Cortex of kidney (tissue), 1 donor: ENCODE measurements at places on chromosomes 1 and 21.

GRCh38 chr1:6384962-6385361 lies 8.6 kb downstream of the ACOT7 start:
- no peak for DNase-seq

GRCh38 chr1:31799895-31800673 lies 15.7 kb downstream of the SPOCD1 start:
- no peak for DNase-seq

DNA sequence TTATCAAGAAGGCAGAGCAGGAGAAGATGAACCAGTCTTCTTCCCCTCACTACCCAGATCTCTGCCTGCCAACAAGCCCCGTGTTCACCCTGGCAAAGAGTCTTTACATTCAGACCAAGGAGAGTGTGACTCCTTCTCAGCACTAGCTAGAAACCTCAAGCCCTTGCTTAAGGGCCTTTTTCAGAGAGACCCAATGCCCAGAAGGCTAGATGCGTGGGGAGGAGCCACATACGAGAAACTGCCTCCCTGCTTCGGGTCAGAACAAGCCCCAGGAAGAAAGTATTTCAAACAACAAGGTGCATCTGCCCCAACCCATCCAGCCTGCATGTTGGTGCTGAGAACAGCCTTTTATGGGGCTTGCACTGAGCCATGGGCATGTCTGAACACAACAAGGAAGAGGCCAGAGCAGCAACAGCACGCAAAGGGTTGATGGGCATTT lies 152.7 kb upstream of the CAMK1G start:
- no peak for DNase-seq

- DNase-seq: no peak
These were observed 45.7 kb upstream of the FOXD3 start for GRCh38 chr1:63276624-63277023.

- no peak for DNase-seq
These were observed 3.3 kb downstream of the CSRP1 start for GRCh38 chr1:201503397-201504176.

- no peak for DNase-seq
These were observed 62.9 kb downstream of the TBX19 start for GRCh38 chr1:168343566-168343965.

DNA sequence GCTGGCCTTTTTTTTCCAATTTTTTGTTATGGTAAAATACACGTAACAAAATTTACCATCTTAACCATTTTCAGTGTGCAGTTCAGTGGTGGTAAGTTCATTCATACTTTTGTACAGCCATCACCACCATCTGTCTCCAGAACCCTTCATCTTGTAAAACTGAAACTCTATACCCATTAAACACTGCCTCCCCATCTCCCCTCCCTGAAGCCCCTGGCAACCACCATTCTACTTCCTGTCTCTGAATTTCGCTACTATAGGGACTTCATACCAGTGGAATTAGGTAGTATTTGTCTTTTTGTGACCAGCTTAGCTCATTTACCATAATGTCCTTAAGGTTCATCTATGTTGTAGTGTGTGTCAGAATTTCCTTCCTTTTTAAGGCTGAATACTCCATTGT lies 8.7 kb downstream of the PKNOX1 start:
- DNase-seq: no peak

DNA sequence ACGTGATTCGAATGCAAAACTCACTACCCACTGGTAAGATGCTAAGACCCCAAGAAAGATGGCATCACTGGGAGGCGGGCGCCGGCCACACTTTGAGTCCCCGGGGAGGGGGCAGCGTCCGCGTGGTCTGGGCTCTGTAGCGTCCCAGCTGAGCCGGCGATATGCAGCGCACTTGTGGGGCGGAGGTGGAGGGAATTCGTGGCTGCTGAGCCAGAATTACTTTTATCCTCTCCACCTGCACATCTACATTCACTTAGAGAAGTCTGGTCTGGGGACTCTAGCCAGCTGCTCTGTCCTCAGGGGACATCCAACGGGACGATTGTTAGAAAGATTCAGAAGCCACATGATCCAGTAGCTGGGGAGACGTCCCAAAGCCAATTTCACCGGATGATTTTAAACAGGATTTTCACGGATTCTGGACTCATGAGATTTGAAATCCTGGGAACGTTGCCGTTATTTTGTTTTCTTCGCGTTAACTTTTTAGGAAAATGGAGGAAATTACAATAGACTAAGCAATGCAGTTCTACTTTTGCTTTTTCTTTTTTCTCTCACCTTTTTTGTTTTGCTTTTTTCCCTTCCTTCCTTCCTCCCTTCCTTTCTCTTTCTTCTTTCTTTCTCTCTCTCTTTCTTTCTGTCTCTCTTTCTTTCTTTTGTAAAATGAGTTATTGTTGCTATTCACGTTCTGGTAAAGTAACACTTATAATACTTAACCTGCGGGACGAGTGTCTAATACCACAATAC lies 1.3 kb downstream of the JAM2 start:
- DNase-seq: no peak

- DNase-seq: no peak
These were observed 31.5 kb downstream of the OLIG1 start for GRCh38 chr21:33101300-33101911.

- DNase-seq: no peak
These were observed 19.6 kb downstream of the AGL start for GRCh38 chr1:99869723-99870122.

GRCh38 chr1:205449254-205449749 lies 6.5 kb downstream of the BLACAT1 start:
- no peak for DNase-seq

DNA sequence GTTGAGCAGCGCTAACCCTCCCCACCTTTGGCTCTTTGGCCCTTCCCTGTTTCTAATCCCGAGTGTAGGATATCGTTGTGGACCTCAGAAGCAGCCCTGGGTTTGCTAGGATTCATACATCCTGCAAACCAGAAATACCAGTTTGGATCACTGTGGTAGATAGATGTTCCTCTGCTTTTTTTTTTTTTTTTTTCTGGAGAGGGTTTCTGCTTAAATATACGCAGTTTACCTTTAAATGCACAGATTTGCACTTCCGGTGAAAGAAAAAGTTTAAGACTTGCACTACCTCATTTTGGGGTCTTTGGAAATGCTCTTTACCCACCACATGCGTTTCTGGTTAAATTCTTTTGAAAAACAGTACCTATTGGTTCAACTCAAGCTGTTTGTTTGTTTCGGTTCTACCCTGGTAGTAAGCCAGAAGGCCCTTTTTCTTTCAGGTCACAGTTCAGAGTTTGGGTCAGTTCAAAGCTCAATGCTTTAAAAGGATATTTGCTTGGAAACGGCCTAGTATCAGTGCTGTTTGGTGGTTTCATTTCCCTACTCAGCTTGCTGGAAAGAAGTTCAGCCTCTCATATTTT lies 908 bp downstream of the DDI2 start:
- no peak for DNase-seq

DNA sequence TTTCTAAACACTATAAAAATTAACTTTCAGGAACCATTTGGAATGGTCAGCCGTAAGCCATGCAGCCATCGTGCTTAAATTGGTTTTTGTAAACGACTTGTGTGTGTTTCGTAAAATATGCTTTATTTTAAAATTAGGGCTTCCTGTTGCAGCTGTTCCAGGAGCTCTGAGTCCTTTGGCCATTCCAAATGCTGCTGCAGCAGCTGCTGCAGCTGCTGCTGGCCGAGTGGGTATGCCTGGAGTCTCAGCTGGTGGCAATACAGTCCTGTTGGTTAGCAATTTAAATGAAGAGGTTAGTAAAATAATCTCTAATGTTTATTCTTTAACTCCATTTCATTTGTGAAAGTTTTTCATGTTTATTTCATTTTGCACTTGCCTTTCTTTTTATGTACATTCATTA lies 83.1 kb downstream of the PTBP2 start:
- no peak for DNase-seq

GRCh38 chr21:46046471-46046870 lies 51.4 kb upstream of the COL6A2 start:
- no peak for DNase-seq

- DNase-seq: no peak
These were observed 155.8 kb downstream of the PIK3R3 start for GRCh38 chr1:45976623-45977022.

GRCh38 chr1:160205242-160206035 lies at the start of gene PEA15:
TSS of gene PEA15 (plus strand) at chr1:160205384. CDS start at chr1:160211545, 6,161 bp downstream.
- DNase-seq: no peak

DNA sequence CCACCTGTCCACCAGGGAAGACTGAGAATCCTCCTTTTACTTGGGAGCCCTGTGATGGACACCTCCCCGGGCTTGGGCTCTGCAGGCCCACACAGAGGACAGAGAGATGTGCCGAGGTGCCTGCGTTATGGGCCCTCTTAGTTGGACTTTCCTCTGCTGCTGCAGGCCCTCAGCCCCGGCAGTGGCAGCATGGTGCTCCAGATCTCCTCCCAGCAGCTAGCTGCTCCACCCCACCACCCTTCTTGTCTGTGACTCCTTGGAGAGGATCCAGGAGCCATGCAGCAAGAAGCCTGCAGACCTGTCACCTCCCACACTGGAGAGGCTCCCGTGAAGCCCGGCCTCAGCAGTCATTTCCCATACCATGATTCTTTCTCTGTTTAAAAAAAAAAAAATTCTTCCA lies 27.4 kb downstream of the PHGDH start:
- DNase-seq: no peak

- no peak for DNase-seq
These were observed 21.5 kb upstream of the ARHGAP29 start for GRCh38 chr1:94258873-94259331.

DNA sequence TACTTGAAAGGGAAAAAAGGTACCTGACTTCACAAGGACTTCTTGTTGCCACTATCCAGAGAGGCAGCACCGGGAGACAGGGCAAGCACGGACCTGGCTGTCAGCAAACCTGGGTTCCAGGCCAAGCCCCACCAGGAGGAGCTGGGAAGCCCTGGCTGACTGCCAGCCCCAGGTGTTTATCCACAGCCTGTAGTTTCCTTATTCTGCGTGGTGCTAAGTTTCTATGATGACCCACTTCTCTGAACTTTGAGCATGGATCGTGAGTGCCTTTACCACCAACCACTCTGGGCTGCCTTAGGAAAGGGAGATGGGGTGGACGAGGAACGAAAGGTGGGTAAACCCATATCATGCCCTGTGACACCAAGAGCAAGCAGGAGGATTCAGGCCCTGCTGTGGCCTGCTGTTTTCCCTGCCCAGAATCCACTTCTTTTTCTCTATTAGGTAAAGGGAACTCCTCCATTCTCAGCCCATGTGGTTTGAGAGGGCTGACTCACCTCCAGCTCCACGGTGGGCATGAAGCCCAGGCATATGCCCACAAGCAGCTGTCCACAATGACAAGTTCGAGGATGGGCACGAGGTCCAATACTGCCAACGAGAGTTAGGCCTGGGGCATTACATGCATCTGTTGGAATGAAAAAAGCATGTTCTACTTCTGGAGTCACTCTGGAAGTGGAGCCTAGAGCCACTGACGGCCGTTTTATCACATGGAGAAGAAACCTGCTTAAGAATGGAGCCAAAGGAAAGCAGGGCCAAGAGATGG lies 20.3 kb downstream of the TSPAN2 start:
- no peak for DNase-seq

DNA sequence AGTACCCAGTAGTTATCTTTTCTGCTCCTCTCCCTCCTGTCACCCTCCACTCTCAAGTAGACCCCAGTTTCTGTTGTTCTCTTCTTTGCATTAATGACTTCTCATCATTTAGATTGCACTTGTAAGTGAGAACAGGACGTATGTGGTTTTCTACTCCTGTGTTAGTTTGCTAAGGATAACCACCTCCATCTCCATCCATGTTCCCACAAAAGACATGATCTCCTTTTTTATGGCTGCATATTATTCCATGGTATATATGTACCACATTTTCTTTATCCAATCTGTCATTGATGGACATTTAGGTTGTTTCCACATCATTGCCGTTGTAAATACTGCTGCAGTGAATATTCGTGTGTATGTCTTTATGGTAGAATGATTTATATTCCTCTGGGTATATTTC lies 1346.5 kb downstream of the MRPL39 start:
- DNase-seq: no peak

DNA sequence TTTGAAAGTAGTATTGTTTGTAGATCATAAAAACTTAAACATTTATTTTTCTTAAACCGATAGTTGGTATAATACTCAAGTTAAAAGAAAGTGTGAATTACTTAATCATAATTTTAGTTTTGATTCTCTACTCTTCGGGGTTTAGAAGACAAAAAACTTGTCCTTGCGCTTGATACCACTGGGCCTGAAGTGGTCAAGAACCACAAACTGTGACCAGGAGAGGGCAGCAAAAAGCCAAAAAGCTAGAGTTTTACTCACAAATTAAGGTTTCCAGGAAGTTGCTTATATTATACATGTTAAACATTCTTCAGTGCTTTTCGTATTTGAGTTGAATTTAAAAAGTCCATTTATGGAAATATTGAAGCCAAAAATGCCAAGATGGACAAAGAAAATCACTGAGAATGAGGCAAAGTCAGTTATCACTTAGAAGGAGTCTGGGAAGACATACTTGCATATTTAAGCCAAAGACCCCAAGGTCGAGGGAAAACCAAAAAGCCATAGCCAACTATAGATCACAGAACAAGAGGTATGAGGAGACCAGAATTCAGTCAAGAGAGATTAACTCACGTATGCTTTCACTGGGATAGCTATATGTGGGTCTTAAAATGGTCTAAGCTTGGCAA lies 34.2 kb downstream of the EFCAB7 start:
- DNase-seq: no peak

DNA sequence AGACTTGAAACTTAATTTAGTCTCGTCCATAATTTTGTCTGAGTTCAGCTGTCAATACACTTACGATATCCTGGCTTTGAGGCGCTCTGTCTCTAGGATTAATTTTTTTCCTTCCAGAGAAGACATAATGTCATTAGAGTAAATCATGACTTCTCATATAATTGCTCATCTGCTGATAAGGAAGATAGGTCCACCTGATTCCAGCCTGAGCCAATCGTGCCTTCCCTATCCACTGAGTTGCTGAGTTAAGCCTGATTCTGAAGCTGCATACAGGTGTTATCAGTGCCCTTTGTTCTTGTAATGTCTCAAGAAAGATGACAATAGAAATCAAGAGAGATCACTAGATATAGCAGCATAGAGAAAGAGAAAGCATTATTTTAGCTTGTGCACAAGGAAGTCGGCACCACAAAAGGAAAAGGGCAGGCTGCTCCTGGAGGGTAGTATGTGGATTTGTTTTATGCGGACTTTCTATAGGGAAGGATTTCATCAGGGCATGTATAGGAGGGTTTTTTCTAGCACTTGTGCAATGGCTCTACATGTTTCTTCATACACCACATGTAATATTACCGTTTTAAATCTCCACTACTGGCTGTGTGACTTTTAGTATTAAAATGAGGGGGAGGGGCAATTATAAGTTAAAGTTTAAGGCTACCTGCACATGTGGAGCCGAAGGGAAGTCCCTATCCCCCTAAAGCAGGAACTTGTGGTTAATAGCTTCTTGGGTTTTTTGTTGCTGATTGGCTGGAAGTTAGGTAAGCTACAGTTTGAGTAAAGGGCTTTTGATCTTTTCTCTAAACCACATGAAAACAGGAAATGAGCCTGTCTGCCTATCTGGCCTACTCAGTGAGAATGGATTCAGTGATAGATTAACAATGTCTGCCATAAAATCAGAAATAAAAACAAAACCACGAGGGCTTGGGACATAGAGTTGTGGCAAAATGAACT lies 133.4 kb downstream of the PLPPR5 start:
- DNase-seq: no peak

- no peak for DNase-seq
These were observed 12.2 kb upstream of the TRNP1 start for GRCh38 chr1:26981146-26981846.
